NCI-H1694 treated with DMSO at 0.1 percent for 48 hours (cell line): ENCODE measurements at places on chromosomes 7 and 10.
A peak's percentile ranks its signal among the peaks of the same experiment; 100 is the strongest.

- no peak for DNase-seq
These were observed 302.4 kb upstream of the NFE2L3 start for GRCh38 chr7:25849500-25850184.

DNA sequence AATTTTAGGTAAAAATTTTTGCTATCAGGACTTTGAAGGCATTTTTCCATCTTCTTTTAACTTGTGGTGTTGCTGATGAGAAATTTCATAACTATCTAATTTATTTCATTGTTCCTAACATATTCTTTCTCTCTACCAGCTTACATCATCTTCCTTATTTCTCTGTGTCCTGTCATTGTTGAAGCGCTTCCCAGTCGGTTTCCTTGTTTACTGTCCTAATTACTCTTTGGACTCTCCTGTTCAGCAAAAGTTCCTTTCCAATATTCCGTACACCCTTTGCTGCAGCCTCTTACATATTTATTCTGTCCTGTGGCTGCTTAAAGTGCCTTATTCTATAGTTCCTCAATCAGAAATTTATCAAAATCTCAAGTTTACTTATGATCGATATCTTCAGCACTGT lies 609.0 kb upstream of the FZD8 start:
- DNase-seq: no peak

DNA sequence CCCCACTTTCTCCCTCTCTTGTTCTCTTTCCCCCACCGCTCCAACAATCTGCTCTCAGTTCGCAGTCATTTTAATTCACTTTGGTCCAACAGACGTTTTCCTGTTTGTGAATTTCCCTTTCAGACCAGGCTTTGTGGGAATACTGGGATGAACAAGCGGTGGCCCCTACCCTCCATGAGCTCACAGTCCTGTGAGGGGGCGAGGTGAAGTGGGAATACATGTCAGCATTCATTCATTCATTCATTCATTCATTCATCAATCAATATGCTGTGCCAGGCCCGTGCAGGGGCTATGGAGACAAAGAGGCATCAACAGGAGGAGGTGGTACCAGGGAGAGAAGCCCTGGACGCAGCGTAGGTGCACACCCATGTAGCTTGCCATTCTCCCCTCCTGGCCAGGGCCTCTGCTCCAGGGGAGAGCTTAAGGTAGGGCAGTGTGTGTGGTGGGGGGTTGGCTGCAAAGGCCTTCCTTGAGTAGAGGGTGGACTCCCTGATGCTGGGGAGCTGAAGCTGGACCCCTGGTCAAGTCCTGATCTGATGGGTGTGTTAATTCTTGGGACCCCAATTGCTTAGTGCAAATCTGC lies 16.1 kb downstream of the PRF1 start:
- no peak for DNase-seq

DNA sequence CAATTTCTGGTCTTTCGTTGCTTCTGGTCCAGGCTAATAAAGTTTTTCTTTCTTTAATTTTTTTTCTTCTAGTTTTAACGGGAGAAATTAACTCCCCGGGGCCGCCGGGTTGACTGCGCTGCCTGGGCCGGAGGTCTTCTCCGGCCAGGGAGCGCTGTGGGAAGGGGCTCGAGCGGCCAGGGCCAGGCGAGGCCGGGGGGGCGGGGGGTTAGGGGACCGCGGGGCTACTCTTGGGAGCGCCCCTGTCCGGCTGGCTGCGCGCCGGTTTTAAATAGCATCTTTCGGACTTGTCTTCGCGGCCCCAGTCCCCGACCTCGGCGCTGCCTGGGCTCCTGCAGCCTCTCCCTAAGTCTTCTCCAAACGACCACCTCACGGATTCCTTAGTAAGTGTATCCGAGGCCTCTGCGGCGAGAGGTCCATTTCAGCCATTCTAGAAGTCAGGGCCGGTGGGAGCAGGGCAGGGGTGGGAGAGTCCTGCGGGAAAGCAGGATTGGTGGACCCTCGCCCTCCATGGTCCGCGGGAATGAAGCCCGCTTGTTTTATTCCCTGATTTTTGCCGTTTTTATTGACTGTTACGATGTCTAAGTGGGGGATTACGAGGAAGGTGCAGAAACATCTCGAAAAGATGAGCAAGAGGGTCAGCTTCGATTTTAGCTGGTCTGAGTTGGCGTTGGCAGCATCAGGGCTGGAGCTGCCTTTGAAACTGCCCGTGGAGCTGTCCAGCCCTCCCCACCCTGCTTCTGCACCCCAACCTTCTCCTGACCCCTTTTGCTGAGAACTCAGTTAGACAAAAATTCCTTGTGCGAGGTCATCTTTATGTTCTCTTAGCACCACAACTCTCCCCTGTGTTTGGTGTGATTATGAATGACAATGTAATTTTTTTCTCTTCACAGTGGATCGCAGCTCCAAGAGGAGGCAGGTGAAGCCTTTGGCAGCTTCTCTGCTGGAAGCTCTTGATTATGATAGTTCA lies 555 bp downstream of the PHF14 start:
- DNase-seq: peak; percentile 37

GRCh38 chr7:69600710-69601519 lies 2.6 kb downstream of the AUTS2 start:
- DNase-seq: no peak

DNA sequence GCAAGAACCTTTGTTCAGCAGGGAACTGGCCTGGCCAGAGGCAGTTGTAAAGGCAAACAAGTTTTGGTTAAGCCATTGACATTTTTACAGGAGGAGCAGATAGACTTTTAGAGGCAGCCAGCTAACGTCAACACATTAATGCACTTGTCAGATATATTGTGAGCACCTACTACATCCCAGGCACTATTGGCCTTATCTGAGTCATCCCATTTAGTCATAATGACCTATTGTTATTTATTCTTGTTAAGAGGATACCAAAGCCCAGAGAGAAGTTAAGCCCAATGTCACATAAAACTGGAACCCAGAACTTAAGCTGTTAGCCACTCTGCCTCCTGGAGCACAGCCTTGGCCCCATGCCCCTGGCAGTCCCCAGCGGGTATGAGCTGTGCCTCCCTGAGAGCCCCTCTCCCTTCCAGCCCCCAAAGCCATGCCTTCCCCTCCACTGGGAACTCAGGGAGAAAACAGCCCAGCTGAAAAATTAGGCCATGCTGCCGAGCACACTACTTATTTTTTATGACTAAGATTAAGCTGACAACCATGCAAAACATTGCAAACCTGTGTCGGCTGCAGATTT lies 32.7 kb upstream of the TRIM8 start:
- DNase-seq: no peak

DNA sequence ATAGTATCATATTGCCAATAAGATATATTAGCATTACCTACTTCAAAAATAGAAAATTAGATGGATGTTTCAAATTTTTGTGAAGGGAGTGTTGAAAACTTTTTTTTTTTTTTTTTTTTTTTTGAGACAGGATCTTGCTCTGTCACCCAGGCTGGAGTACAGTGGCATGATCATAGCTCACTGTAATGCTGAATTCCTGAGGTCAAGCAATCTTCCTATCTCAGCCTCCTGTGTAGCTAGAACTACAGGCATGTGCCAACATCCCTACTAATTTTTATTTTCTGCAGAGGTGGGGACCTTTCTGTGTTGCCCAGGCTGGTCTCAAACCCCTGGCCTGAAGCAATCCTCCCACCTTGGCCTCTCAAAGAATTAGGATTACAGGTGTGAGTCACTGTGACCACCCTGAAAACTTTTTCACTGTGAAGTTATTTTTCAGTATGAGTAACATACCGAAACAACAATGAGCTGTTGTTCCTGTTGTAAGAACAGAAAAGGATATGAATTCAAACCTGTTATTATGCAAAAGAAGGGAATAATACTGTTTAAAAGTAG lies 266.9 kb downstream of the NEBL start:
- no peak for DNase-seq

DNA sequence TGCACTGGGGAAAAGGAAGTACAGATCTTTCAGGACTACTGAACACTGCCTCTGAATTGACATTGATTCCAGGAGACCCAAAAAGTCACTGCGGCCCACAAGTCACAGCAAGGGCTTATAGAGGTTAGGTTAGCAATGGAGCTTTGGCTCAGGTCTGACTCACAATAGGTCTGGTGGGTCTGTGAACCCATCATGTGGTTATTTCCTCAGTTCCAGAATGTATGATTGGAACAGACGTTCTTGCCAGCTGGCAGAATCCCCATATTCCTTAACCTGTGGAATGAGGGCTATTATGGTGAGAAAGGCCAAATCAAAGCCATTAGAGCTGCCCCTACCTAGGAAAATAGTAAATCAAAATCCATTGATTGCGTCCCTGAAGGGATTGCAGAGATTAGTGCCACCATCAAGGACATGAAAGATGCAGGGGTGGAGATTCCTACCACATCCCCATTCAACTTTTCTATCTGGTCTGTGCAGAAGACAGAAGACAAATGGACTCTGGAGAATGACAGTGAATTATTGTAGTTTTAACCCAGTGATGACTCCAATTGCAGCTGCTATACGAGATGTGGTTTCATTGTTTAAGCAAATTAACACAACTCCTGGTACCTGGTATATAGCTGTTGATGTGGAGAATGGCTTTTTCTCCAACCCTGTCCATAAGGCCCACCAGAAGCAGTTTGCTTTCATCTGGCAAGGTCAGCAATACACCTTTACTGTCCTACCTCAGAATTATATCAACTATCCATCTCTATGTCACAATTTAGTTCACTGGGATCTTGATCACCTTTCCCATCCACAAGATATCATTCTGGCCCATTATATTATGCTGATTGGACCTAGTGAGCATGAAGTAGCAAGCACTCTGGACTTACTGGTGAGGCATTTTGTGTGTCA lies 44.5 kb upstream of the PIK3CG start:
- DNase-seq: no peak

DNA sequence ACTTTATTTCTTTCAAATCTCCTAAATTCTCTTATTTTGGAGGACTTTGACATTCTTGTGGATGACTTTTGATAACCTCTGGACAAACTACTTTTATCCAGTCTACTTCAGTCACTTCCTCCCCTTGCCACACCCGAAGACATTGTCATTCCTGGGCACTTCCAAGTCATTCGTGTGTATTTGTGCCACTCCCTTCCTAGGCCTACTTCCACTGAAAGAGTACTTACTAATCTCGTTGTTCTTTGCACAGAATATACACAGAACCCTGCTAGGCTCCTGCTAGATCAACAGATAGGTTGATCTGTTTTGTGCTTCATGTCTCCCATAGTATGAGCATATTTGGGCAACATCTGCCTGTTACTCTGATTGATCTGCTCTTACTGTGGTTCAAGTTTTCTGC lies 355.4 kb downstream of the HGF start:
- DNase-seq: no peak

GRCh38 chr10:70820976-70821750 lies 5.4 kb downstream of the SGPL1 start:
- no peak for DNase-seq

- peak; percentile 43 for DNase-seq
These were observed 349.9 kb downstream of the KCNMA1 start for GRCh38 chr10:77287647-77288120.

DNA sequence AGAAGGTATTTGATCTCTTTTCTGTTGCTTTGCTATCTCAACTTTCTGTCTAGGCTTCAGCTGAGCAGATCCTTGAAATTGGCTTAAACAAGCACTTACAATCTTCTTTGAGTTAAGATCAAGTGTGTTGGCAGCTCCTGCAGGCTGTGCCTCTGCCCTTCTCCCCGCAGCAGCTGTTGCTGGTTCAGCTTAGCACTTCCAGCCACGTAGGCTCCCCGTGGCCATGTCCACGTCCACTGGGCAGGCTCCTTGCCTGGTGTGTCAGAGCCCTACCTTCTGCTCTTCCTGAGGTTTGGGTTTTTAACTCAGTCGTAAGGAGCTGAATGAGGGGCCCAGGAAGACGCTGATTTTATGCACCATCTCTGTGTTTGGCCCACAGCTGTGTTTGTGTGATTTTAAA lies 47.2 kb downstream of the CAMK1D start:
- no peak for DNase-seq

- DNase-seq: no peak
These were observed 433 bp upstream of the PLXNA4 start for GRCh38 chr7:132576721-132577085.

GRCh38 chr7:84387595-84387994 lies 193.0 kb upstream of the SEMA3A start:
- no peak for DNase-seq

- no peak for DNase-seq
These were observed 130.9 kb downstream of the AGMO start for GRCh38 chr7:15430911-15431310.

DNA sequence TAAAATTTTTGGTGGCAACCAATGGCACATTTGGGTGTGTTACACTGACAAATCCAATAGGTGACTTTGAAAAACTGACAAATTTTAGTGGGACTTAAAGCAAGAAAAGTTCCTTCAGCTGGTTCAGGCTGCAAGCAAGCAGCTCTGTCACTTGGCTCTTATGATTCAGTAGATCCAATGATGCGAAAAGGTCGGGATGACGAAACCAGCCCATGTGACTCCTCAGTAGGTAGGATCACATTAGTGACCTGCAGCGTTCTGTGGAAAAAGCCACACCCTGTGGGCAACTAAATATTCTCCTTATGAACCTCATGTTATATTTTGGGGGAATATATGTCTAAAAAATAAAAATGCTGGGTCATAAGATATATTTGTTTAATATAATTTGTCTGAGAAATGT lies 13.3 kb upstream of the TSGA13 start:
- DNase-seq: no peak

DNA sequence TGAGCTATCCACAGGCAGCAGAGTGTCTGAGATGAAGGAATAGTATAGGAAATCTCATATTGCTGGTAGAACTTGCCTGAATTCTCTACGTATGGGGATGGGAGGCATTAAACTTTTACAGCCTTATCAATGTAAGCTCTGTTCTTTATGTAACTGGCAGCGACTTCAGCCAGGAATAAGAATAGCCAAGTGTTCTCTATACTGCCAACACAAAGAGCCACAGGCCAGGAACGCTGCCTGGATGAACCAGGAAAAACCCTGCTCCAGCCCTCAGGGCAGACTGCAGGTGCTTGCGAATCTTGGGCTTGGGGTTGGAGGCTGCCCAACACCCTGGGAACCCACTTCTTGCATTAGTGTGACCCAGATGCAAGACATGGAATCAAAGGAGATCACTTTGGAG lies 6.1 kb upstream of the OLAH start:
- DNase-seq: no peak

GRCh38 chr7:36440880-36441279 lies 51.2 kb downstream of the ANLN start:
- peak; percentile 59 for DNase-seq

DNA sequence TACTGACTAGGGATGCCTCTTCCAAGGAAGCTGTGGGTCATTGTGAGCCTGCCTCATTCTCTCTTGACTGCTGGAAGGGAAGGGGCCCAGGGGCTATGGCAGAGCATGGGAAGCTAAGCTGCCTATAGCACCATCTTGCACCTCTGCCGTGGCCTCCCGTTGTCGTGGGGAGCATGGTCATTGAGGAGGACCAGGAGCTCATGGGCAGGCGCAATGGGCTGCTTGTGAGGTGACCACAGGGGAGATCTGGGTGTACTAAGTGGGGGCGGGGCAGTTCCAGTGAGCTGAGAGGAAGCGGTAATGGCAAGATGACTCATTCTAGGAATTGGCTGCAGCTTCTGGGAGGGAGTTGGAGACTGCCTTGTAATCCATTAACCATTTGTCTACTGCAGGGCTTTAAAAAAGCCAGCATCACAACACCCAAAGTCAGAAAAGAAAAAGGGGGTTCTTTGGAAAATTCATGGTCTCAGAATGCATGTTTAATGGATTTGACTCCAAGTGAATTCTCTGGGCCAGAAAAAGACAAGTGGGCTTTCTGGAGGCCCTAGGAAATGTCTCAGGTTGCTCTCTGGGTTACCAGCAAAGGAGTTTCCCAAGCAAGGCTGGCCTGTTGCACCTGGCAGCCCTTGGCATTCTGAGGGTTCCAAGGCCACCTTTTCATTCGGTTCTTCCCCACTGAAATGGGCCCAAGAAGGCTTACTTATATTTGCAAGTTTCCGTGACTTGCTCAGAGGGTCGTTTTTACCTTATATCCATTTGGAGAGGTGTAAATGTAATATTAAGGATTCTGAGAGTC lies 3.6 kb downstream of the DUSP5 start:
- DNase-seq: no peak

GRCh38 chr7:128755075-128755818 lies 16.1 kb downstream of the CALU start:
- no peak for DNase-seq
